ENCODE measurements at places on chromosomes 1 and 21.

DNA sequence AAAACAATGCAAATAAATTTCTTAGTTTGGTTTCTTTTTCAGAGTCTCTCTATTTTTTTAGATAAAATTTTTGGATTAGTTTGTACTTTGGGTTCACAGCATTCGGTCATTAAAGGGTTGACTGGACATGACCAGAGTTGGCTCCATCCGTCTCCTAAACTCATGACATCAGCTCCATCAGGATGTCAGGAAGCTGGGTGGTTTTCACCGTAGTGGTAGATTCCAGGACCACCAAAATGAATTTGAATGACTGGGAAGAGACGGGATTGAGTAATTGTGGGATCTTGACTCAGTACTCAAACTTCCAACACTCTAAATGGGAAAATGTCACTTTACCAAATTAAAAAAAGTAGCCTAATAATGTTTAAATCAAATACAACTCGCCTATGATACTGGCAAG lies 279.2 kb upstream of the DUSP10 start:
- no peak for DNase-seq

GRCh38 chr1:6603238-6603914 lies 707 bp upstream of the KLHL21 start:
- peak; percentile 33 for DNase-seq

GRCh38 chr1:158199849-158200248 lies 19.2 kb downstream of the CD1D start:
- no peak for DNase-seq

DNA sequence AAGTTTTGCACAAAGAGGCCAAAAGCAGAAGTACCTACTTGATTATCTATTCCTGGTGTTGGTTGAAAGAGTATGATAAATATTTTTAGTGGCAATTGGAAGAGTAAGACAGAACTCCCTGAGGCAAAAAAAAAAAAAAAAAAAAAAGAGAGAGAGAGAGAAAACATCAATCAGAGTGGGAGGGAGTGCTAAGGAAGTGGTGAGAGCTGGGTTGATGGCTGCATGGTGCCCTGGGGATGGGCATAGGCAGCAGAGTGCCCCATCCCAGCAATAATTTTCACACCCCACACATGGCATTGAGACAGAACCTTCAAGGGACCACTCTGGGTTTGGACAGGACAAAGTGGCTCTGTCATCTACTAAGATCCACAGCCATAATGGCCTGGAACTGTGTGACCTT lies 59.4 kb upstream of the FAM20B start:
- no peak for DNase-seq

DNA sequence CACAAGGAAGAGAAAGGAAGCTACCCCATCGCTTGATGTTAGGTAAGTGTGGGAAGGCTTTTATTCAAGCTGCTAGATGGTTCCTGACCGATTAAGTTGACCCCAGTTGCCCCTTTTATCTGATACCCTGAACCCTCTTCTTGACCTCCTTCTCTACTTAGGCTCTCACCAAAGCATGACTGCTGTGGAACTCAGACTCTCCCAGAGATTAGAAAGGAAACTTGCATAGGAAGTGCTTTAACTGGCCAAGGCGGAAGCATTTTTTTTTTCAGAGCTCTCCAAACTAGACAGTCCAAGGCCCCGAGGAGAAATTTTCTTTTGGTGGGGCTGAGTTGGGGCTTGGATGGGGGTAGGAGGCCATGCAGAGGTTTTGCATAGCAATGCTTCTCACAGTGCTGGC lies 101.3 kb upstream of the USP24 start:
- DNase-seq, result no peak

DNA sequence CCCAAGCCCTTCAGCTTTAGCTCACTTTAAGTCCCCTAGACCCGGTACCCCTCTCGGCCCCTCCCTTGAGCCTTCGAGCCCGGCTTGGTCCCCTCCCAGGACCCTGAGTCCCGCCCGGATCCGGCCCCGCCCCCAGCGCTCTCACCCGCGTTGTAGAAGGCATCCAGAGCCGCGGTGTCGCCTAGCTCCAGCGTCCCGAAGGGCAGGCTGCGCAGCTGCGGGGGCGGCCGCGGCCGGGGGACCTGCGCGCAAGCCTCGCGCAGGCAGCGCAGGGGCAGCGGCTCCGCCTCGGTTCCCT lies 699 bp downstream of the MAP3K6 start:
- peak; percentile 27 for DNase-seq

GRCh38 chr21:34282223-34282622 lies 81.6 kb upstream of the KCNE2 start:
- DNase-seq, result no peak

GRCh38 chr1:220786337-220787068 lies at the start of gene MTARC1:
MTARC1 (plus strand) TSS chr1:220786913; CDS start chr1:220786945, 32 bp downstream.
- no peak for DNase-seq

- DNase-seq, result no peak
Measured at GRCh38 chr1:33902486-33903209, 38.8 kb downstream of the HMGB4 start.

GRCh38 chr1:44110916-44111315 lies 7.7 kb upstream of the KLF17 start:
- DNase-seq, result no peak
